ENCODE measurements at places on chromosomes 5 and 9. TPM values are rescaled to one million over a fixed set of nuclear protein-coding genes. Genes with fewer than 3 reads are reported as not detected.
A peak's percentile ranks its signal among the peaks of the same experiment; 100 is the strongest.

CORO2A gene
- total RNA-seq, result 5.1 TPM

ADAMTS2 gene
- total RNA-seq, result 0.78 TPM

DNA sequence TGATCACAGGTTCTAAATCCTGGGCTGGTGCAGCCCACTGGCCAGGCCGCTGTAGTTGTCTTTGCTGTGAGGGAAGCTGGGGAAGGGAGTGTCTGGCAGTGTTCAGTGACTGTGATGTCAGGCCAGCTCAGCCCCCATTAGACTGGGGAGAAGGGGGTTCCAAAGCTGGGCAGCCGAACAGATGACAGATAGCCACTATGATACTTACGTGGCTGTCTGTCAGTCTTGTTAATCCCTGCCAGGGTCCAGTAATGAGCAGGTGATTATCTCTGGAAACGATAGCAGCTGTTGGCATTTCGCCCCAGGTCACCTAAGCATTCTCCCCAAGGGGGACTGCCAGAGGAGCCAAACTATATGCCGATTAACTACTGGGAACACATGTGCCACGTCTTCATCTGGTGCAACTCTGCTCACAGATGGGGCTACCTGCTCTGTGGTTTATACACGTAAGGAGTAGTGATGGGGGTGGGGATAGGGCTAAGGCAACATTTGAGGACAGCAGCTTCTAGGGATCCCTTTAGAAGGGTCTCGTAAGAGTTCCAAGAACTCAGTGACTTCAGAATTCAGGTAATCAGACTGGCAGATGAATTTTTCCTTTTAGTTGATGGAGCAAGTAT is 396.3 kb downstream of the KDM4C start:
- DNase-seq, result no peak

DNA sequence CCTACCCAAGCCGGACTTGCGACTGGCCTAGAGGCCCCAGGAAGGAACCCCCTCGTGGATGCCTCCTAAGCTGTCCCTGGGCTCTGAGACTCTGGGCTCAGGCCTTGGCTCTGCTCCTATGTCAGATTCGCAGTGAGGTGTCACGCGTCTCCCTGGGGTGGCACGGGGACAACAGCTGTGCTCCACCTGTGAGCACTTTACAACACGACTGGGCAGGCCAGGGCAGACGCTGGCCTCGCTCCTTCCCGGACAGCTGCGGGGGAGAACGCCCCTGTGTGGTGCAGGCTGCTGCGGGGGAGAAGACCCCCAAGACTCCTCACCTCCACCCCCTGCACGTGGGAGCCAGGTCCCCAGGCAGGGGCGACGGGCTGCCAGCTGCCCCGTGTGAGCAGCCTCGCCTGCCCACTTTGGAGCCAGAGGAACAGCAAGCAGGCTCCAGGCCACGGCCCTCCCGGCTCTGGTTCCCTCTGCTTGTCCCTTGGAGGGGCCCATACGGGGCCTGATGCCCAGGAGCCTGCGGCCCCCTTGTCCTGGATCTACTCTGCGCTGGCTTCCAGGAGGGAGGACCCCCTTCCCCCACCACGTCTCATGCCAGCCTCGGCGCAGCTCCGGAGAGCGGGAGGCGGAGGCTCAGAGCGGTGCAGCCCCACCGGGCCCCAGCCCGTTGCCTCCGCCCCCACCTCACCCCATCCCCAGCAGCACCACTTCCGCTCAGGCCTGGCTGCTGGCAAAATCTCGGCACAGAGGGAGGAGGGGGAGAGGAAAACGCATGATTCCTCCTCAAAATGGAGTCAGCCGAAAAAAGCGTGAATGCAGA is 36.0 kb downstream of the SARDH start:
- DNase-seq, result no peak

DNA sequence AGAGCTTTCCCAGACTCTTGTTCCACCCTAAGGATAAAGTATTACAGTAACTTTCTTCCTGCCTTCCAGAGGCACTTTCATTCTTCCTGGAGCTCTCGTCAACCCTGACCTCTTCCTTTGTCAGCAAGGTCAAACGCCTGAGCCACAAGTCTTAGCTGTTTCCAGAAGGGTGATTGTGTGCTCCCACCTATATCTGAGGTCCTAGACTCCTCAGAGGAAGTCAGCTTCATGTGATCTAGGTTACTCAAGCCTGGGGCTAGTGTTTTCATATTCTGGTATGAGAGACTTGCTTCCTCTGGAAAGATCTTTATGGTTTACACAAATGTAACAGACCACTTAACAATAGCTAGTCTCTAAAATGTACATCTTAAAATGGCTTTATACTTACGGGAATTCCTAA is 5.4 kb upstream of the FAM120A start:
- no peak for DNase-seq

DNA sequence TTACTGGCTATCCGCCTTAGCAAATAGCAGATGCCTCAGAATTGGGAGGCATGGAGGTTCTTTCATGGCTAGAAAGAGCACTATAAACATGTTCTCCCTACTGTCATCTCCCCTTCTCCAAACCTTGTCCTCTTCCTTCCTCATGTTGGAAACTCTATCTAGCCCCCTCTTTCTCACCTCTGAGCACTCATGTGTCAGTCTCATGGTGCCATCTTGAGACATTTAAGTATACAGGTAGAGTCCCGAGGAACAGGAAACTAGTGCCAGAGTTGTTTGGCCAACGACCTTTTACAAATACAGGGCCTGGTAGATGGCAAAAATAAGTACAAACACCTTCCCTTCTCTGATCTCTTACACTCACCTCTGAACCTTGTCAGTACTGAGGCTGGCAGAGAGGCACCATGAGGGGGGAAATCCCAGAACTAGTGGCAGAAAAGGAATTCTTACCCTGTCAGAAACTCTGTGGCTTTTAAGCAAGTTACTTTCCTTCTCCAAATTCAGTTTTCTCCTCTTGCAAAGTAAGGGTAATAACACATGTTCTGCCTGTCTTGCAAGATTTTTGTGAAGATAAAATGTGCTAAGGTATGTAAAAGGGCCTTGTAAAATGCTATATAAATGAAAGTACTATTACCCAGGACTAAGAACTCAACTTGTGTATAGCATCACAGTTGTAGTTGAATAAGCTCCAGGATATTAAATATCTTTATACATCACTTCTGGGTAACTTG is 94.1 kb upstream of the SNX2 start:
- no peak for DNase-seq

GRCh38 chr9:99336005-99336404 is 113.9 kb downstream of the SEC61B start:
- no peak for DNase-seq

DNA sequence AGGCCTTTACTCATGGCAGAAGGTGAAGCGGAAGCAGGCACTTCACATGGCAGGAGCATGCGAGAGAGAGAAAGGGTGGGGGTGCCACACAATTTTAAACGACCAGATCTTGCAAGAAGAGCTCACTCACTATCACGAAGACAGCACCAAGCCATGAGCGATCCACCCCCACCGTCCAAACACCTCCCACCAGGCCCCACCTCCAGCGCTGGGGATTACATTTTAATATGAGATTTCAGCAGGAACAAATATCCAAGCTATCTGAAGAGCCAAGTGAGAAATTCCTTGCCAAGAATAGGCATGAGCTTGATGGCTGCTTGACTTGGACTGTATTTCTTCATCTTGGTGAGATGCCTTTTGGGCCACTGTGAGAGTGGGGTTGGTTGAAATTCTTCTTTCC is 88.0 kb downstream of the PDZD2 start:
- peak; percentile 26 for DNase-seq

SPINK9 gene
- not detected for total RNA-seq

- DNase-seq, result no peak
Observed at GRCh38 chr9:29209748-29210291, 1636.5 kb upstream of the C9orf72 start.

- no peak for DNase-seq
Observed at GRCh38 chr5:169992789-169993484, 12.6 kb upstream of the INSYN2B start.

DNA sequence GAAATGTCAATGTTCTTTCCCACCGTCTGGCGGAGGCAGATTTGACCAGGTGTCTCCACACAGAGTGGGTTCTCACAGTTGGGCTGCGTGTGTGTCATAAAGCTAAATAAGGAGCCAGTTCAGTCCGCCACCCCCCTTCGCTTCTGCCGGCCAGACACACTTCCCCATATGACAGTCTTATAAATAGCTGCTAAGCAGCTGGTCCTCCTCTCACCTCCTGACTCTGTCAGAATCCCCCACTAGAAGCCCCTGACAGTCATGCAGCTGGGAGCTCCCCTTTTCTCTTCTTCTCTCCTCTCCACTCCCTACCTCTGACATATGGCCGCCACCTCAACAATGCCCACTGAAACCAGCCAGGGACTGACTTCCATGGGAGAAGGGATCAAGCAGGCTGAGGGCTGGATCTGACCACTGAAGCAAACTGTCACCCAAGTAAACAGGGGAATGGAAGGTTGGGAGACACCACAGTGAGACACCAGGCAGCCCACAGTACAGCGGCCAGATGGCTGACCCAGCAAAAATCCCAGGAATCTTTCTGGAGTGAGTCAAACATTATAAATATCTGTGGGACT is 141.9 kb upstream of the EFNA5 start:
- no peak for DNase-seq

ADRA1B gene
- total RNA-seq, result 1.1 TPM

DNA sequence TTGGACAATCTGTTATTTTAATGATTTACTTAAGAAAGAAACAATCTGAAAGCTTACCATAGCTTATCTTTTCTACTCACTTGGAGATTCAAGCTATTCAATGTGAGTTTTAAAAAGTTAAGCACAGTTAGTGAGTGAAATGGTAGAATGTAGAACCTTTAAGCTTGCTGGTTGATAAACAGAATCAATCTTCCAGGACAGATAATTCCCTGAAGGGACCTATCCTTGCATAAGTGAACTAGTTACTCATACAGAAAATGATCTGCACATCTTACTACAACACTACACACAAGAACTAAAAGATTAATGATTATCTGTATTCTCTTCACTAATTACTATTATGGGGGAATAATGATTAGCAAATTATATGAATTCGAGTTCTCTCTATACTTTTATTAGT is 165.6 kb downstream of the PALM2AKAP2 start:
- DNase-seq, result no peak

DNA sequence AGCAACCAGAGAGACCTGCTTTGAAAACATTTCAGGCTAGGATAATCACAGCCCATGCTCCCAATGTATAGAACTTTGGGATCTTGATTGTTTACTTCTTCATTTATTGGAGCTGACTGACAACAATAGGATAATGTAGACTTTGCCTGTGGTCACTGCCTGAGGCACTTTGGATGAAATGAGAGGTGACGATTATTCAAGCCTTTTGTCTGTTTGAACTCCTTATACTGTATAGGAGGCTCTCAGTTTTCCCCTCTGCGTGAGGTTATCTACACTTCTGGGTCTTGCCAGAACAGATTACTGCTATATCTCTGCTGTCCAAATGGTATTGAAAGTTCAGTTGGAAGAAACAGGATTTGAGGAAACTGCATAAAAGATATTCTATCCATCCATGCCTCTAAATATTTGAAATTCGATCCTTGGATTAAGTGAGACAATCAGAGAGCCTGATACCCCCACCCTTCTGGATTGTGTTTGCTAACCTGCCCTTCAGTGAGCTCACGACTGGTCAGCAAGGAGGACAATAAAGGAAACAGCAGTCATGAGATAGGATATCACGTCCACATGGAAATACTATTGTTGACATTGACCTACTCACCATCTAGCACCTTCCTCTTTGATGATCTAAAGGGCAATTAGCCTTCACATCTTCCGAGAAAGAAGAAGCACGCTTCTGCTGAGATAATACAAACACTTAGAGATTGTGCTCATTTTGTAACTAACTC is 98.1 kb downstream of the DOCK8 start:
- DNase-seq, result no peak

DNA sequence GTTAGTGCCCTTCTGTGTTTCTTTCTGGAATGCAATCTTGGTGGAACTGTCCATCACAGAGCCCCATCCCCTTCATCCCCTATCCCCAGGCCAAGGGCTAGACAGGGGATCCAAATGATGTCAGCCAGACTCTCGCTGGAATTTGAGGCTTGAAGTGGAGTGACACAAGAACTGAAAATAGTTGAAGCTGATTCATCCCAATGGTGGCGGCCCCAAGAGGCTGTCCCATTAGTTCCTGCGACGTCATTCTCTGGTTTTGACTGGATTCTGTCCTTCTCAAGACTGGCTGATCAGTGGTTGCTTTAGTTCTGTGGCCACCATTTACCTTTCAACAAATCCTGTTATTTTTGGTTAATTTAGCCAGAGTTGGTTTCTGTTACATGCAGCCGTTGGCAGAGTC is 59.9 kb downstream of the SUB1 start:
- no peak for DNase-seq

CBY3 gene
- total RNA-seq, result not detected

TLR4 gene
- total RNA-seq, result 10.8 TPM

GRCh38 chr9:123483191-123483803 is 127.3 kb downstream of the CRB2 start:
- no peak for DNase-seq

PPP3R2 gene
- total RNA-seq, result not detected

DNA sequence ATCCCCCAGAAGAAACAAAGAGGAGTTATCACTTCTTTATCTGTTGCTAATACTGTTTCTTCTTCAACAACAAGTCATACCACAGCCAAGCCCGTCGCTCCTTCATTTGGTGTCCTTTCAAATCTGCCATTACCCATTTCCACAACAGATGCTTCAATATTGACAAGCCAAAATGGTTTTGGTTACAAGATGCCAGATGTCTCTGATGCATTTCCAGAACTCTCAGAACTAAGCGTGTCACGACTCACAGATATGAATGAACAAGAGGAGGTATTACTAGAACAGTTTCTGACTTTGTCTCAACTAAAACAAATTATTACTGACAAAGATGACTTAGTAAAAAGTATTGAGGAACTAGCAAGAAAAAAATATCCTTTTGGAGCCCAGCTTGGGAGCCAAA is 16.0 kb upstream of the HAND1 start:
- no peak for DNase-seq

HAVCR2 gene
- total RNA-seq, result 7.0 TPM

- peak; percentile 34 for DNase-seq
Observed at GRCh38 chr5:161513942-161514341, 32.6 kb downstream of the GABRB2 start.

- no peak for DNase-seq
Observed at GRCh38 chr9:108475813-108476212, 380.0 kb downstream of the ACTL7B start.

MYOZ3 gene
- total RNA-seq, result 1.7 TPM

DNA sequence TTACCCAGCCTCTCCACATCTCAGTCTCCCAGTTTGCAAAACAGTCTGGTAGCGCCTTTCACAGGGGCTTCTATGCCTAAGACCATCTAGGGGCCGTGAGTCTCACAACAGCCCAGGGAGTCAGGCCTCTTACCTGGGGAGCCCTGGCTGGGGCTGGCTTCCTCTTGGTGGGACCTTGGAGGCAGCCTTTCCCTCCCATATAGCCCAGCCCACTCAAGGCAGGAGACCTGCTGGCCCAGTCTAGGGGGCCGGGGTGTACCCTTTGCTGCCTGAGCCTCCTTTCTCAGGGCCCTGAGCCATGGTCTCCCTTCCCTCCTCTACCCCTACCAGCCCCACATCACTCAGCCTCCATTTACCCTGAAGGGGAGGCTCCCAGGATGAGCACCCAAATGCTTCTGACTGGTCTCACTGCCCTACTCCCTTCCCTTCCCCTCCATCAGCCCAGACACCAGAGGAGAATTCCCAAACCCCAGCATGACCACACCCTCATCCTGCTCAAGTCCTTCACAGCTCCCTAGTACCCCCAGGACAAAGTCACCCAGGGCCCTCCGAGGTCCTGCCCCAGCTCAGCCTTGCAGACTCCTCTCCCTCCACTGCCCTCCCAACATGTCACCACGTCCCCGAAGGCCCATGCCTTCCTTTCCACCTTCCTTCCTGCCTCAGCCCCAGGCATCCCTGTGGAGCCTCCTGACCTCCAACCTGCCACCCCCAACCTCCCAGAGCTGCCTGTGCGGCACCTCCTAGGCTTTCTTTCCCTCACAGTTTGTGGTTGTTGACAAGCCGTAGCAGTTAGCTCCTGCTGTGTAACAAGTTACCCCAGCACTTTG is 55.3 kb downstream of the BARX1 start:
- DNase-seq, result no peak

All from occipital lobe (tissue), 3 donors.